Activated naive CD4-positive, alpha-beta T cell (primary cell): ENCODE measurements at places on chromosomes 6 and 20.

DNA sequence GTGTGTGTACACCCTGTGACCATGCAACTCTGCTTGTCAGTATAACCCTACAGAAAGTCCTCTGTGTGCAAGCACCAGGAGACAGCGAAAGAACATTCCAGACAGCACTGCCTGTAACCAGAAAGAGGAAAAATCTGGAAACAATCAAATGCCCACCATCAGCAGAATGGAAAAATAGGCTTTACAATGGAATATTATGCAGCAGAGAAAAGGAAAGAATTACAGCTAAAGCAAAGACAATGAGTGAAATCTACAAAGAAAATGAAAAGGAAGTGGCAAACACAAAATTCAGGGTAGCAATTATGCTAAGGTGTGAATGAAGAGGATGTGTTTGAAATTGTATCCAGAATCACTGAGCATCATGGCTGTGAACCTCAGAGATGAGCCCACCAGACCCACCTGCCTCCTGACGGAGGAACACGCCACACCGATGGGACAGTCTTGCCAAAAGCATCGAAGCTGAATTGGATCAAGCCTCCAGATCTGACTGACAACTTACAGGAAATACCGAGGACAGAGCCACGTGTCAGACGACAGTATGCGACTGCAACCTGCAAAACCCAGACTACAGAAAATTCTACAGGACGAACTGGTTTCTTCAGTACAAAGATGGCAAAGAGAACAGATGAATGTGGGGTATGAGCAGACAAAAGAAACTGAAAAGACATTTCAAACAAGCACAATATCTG is 133.2 kb downstream of the NFATC2 start:
- DNase-seq, result no peak

- DNase-seq, result no peak
Observed at GRCh38 chr20:56581701-56582100, 47.4 kb upstream of the TFAP2C start.

GRCh38 chr6:82872185-82872584 is 193.5 kb downstream of the UBE3D start:
- no peak for DNase-seq

DNA sequence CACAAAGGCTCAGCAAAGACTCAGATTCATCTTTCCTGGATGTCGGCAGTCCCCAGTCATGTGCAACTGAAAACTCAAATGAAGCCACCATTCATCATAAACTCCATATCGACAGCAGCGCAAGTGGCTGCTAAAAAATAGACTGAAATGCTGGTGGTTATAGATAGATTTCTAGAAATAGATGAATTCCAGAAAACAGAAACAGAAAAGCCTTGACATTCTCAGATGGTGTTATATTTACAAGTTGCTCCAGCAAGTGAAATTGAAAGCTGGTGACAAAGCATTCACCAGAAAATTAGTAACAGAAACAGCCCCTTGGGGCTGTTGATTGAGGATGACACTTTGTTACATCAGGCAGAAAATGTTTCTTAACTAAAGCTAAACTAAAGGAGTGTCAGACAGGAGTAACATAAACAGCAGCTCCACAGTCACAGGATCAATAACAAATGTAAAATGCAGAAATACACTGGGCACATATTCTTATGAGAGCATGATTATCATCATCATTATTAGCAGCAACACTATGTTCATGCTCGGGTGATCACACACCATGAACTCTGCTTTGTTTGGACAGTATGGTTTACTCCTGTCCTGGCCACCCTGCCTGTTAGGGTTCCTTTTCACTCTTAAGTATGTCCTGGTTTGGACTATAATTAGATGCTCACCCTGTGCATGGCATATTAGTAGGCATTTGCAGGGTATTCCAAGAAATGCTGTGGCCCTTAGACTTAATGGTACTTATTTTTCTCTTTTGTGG is 36.4 kb upstream of the SLC35F1 start:
- no peak for DNase-seq

DNA sequence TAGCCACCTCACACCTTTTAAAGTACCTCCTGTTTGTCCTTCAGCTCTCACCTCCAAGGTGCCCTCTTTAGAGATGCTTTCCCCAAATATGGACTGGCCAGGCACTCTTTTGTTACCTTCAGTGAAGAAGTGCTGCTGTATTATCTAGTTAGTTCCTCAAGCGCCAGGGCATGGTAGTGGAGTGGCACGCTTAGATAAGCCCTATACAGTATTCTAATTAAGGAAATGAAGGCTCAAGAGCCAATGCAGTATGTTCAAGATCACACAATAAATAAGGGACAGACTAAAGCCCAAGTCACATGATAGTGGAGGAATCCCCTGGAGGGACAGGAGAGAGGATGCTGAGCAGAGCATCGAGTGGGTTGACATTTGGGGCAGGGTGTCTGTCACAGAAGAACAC is 28.5 kb upstream of the GFOD1 start:
- no peak for DNase-seq

- no peak for DNase-seq
Observed at GRCh38 chr6:150732765-150733539, 132.6 kb upstream of the MTHFD1L start.
